NCI-H1417 treated with DMSO at 0.1 percent for 48 hours (cell line): ENCODE measurements at places on chromosomes 2 and 18.
A peak's percentile ranks its signal among the peaks of the same experiment; 100 is the strongest.

- peak; percentile 4 for DNase-seq
Measured at GRCh38 chr2:172299741-172300140, 127.6 kb upstream of the ITGA6 start.

DNA sequence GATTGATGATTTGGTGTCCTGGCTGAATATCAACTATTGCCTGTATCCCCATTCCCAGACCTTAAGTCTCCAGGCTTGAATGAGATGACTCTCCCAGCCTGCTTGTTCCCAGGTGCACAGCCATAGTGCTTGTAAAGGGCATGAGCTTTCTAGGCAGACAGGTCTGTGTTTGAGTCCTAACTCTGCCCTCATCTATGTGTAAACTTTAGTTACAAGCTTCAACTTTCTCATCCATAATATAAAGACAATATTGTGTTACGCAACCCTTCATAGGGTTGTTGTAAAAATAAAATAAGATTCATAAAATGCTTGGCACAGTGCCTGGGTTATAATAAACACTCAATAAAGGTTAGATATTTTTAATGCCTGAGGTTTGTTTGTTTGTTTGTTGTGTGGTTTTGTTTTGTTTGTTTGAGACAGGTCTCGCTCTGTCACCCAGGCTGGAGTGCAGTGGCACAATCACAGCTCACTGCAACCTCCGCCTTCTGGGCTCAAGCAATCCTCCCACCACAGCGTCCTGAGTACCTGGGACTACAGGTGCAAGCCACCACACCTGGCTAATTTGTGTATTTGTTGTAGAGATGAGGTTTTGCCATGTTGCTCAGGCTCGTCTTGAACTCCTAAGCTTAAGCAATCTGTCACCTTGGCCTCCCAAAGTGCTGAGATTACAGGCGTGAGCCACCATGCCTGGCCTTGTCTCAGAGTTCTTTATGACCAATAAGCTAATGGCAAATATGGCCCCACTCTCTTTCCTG is 89.4 kb upstream of the MAPRE2 start:
- DNase-seq: no peak

DNA sequence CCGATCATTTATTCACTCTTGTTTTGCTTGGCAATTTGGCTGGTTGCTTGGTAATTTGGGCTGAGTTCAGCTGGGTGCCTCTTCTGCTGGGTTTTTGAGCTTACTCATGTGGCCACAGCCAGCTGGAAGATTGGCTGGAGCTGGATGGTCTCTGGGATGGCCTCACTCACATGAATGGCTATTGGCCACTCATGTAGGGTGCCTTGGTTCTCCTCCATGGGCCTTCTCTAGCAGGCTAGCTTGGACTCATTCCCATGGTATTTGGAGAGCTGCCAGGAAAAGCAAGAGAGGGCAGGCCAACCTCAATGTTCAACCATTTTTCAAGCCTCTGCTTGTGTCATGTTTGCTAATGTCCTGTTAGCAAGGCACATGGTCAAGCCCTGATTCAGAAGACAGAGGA is 16.9 kb downstream of the ZAP70 start:
- DNase-seq: no peak

DNA sequence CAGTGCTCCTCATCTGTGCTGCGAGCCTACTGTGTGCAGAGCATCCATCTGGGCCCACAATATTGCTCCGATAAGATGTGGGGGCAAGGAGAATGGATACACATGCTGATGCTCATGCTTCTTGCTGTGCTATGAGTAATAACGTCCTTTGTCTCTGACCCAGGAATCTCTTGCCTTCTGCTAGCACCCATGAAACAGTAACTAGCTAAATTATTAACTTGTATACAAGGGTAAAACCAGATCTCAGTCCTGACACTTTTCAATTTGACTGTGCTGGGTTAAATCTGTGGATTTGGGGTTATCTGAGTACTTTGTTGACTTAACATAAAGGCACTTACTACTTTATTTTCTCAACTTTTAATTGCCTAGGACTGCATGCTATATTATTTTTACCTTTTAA is 357.6 kb downstream of the SLC4A3 start:
- DNase-seq: no peak

GRCh38 chr2:76450024-76450475 is 739.3 kb upstream of the GCFC2 start:
- DNase-seq: no peak

GRCh38 chr2:10005461-10006235 is 37.7 kb upstream of the KLF11 start:
- no peak for DNase-seq

DNA sequence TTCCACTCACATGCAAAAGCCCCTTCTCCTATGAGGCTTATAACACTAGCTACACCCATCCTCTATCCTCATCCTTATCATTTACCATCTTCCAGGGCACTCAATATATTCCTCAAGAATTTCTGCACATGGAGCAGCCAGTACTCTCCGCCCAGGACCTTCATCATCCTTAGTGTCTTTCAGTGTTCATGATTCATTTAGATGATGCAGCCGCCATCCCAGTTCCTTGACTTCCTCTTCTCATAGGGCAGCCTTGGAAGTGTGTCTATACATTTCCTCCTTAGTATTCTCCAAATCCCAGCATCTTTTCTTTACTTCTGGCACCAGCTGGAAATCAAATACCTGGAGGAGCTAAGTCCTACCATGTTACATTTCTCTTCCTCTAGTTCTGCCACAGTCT is 3.0 kb upstream of the ITSN2 start:
- no peak for DNase-seq

DNA sequence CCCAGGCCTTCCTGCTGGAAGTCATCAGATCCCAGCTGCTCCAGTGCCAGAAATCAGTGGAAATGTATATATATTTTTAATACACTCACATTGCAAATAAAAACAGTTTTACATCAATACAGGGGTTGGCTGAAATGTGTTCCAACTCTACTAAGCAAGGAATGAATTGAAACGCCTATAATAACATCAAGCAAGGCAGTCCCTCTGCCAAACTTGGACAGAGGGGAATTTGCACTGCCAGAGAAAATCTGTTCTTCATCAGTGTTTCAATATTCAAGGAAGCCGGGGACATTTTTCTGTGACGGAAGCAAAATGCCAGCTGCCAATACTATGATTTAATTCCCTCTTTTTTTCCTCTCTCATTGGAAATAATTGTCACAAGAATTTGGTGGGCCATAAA is 335.3 kb downstream of the TNS1 start:
- DNase-seq: no peak

- no peak for DNase-seq
Measured at GRCh38 chr2:70886541-70886987, 49.1 kb upstream of the ATP6V1B1 start.

GRCh38 chr18:55764386-55764785 is 176.4 kb upstream of the TCF4 start:
- DNase-seq: no peak

GRCh38 chr2:39118786-39119499 is 1.9 kb downstream of the SOS1 start:
- no peak for DNase-seq

DNA sequence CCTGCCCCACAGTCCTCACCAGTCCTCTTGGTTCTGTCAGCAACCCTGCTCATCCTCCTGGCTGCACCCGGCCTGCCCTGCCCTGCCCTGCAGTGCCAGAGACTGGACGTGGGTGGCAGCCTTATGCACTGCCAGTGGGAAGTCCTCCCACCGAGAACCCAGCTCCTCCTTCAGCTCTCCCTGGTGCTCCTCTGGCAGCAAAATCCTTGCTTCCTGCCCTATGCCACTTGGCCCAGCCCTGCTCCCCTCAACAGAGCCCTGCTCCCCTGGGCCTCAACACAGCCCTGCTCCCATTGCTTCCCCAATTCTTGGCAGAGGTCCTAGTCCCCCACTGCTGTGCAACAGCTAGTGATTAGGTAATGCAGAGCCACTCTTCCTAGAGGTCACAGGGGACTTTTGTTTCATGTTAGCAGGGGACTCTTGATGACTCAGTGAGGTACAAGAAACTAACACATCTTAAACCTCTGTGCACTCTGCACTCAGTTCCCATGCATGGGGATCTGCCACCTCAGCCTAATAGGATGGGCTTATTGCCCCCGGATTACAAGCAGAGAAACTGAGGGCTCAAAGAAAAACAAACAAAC is 58.0 kb upstream of the EDAR start:
- no peak for DNase-seq

GRCh38 chr2:240437861-240438809 is 2.7 kb downstream of the GPC1 start:
- DNase-seq: no peak

GRCh38 chr18:74353169-74353775 is 37.6 kb downstream of the C18orf63 start:
- DNase-seq: peak; percentile 26

DNA sequence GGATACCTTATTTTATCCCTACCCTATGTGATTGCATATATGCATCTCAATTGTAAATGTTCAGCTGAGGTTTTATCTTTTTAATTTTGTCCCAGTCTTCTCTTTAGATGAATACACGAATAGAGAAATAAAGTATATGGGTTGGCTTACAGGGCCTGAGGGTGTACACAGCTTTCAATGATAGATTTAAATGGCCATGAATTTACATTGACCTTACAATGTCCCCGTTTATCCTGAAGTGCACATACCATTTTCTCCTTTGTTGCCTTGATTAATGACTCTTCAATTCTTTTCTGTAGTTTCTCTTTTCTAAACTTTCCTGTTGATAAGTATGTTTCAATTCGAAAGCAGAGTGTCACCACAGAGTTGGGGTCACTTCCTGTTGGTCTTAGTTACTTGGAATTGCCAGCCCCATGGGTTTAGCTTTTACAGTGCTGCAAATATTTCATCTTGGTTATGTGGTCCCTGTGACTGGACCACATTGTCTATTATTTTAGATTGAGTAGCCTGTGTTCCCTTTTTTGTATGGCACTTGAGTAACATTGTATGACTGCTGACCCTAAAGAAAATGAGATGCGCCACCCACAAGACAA is 1616.3 kb upstream of the ACVR2A start:
- DNase-seq: no peak

DNA sequence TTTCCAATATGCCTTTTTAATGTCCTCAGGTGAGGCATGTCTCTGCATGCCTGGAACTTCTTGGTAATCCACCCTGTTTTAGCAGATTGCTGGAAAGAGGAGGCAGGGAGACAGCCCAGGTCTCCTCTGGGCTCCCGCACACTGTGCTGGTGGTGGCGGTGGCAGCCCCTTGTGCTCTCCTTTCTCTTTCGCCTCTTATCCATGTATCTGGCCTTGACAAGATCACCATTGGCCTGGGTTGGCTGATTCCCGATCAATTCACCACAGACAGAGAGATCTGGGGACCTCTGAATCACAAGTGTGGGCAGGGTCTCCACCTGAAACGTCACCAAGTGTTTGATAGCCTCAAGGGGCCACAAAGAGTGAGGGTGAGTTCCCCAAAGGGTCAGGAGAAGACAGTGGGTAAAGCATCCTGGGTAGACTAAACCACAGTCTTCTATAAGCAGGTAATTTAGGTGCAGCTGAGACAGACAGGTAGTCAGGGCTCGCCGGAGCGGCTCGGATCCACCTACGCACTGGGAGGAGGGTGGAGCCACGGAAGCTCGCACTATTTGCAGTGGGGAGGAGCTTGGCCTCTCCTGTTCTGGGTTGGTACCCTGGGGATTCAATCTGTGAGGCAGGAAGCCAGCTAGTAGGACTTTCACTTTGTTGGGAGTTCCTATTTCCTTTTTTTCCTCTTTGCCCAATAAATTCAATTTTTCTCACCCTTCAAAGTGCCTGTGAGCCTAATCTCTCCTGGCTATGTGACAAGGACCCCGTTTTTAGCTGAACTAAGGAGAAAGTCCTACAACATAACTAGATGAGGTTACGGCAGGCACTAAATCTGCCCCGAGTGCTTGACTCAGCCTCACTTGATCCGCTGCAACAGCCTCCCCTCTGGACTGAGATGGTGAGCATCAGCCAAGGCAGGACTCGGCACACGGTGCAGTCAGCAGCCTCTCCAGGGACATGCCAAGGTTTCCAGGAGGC is 57.6 kb downstream of the SLC4A3 start:
- DNase-seq: peak; percentile 10

DNA sequence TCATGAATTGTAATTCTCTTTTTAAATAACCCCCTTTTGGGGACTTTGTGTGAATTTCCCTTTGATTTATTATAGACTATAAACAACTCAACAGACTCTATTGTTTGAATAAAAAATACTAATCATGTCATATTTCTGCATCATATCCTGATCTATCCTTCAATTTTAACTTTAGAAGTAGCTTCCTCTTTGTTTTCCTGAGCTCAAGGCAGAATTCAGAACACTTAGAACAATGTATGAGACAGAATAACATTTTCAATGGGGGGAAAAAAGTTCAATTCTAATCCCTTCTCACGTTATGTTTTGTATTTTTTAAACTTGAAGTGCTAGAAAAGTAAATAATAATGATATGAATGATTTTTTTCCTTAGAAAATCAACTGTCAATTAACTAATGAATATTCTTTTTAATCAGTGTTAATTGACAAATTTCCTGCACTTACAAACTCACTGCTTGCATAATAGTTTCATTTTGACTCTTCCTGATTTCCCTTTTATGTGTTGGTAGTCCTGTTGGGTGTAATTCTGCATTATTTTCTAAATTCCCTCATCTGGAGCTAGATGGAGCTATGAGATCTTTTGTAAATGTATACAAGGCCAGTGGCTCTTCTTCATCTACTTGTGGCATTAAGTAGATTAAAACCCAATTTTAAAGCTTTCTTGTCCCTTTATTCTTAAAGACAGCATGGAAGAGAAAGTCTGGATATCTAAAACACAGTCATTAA is 326.1 kb downstream of the PARD3B start:
- DNase-seq: no peak

GRCh38 chr2:60936757-60937156 is 55.4 kb downstream of the REL start:
- no peak for DNase-seq

GRCh38 chr2:181528441-181528840 is 71.3 kb downstream of the ITGA4 start:
- no peak for DNase-seq

DNA sequence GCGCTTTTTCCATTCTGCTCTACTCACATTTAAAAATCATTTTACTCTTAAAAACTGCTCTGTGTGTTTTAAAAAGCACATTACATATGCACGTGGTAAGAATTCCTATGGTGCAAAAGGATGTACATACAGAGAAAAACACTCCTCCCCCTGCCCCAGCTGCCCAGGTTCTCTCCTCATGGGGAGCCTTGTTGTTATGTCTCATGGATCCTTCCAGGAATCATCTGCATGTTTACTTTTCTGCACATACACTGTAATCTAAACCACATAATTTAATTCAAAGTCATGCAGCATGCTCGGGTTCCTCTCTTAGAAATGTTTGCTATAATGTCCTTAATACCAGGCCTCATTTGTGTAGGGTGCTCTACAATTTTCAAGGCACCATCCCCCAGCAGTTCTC is 243.3 kb downstream of the LOXHD1 start:
- peak; percentile 34 for DNase-seq

GRCh38 chr2:75676464-75676863 is 29.9 kb downstream of the MRPL19 start:
- no peak for DNase-seq

DNA sequence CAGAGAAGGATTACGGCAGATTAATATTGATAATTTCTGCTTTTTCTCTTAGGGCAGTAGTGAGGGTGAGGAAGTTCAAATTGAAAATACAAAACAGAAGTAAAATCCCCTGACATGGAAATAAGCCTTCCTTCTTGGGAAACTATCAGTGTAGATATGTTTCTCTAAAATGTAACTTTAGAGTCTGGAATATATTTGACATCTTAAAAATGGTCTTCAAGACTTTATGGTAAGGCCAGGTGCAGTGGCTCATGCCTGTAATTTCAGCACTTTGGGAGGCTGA is 33.0 kb downstream of the INPP5D start:
- no peak for DNase-seq

GRCh38 chr2:109407276-109408042 is 206.3 kb downstream of the SEPTIN10 start:
- DNase-seq: no peak
